ENCODE measurements at places on chromosomes 2 and 18. TPM values are rescaled to one million over a fixed set of nuclear protein-coding genes. Genes with fewer than 3 reads are reported as not detected.

The NEURL3 gene
- not detected for total RNA-seq

The KIF5C gene
- 1.4 TPM for total RNA-seq

The CD8B gene
- total RNA-seq: not detected

The ACTG2 gene
- total RNA-seq: 0.24 TPM

The KHK gene
- total RNA-seq: 3.2 TPM

The DQX1 gene
- 0.16 TPM for total RNA-seq

The SGPP2 gene
- not detected for total RNA-seq

The ZSWIM2 gene
- not detected for total RNA-seq

The OR6B2 gene
- total RNA-seq: not detected

The C2orf66 gene
- not detected for total RNA-seq

The CDKL4 gene
- total RNA-seq: 0.95 TPM

The CHST9 gene
- total RNA-seq: not detected

The DSEL gene
- 1.4 TPM for total RNA-seq

The CTAGE1 gene
- total RNA-seq: 0.03 TPM

The CABYR gene
- 2.5 TPM for total RNA-seq

The TEKT4 gene
- not detected for total RNA-seq

The MYOM1 gene
- total RNA-seq: 0.26 TPM

The INHBB gene
- not detected for total RNA-seq

The NDUFAF7 gene
- 31.0 TPM for total RNA-seq

The VAMP5 gene
- not detected for total RNA-seq

The EXOC6B gene
- total RNA-seq: 21.8 TPM

The IL1F10 gene
- not detected for total RNA-seq

The CNTNAP5 gene
- not detected for total RNA-seq

The SLC38A11 gene
- total RNA-seq: not detected

The EFR3B gene
- 7.9 TPM for total RNA-seq

The PRKAG3 gene
- not detected for total RNA-seq

The CCBE1 gene
- 0.29 TPM for total RNA-seq

The TP53I3 gene
- 16.6 TPM for total RNA-seq

The ABCA12 gene
- total RNA-seq: not detected

The TMEM163 gene
- total RNA-seq: not detected

The ATP6V1C2 gene
- total RNA-seq: 1.2 TPM

The KRTCAP3 gene
- not detected for total RNA-seq

The CYP27A1 gene
- 57.1 TPM for total RNA-seq

The HJURP gene
- 25.0 TPM for total RNA-seq

The KLHL14 gene
- 0.43 TPM for total RNA-seq

The PAX8 gene
- 0.75 TPM for total RNA-seq

The SPATS2L gene
- total RNA-seq: 41.2 TPM

The CRYGB gene
- not detected for total RNA-seq

The TEX261 gene
- 55.3 TPM for total RNA-seq

The APOB gene
- not detected for total RNA-seq

The CLK1 gene
- total RNA-seq: 67.0 TPM

The KIAA2012 gene
- total RNA-seq: not detected

The CNOT11 gene
- 55.1 TPM for total RNA-seq

The ATP9B gene
- 6.7 TPM for total RNA-seq

The DNAH6 gene
- 12.1 TPM for total RNA-seq

Data from SK-MEL-5 (cell line).